Ascending aorta (tissue), 2 donors: ENCODE measurements at places on chromosomes 12 and 14.

DNA sequence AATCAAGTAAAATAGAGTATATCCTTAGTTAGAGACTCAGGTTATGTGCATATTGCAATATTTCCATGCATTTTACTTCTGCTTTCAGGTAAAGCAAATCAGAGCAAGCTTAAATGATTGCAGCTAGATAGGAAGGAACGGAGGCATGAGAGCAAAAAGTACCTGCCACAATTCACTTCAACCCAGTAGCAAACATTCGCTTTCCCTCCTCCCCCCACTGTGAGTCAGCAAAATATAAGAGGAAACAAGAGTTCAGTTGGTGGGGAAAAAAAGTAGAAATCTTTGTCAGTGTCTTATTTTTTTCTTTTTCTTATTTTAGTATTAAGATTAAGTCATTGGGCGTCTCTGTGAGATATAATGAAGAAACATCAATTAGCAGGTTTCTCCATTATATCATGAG lies 475.4 kb downstream of the NPAS3 start:
- DNase-seq = no peak

GRCh38 chr14:45906257-45906656 lies 653.3 kb upstream of the MIS18BP1 start:
- DNase-seq = no peak

DNA sequence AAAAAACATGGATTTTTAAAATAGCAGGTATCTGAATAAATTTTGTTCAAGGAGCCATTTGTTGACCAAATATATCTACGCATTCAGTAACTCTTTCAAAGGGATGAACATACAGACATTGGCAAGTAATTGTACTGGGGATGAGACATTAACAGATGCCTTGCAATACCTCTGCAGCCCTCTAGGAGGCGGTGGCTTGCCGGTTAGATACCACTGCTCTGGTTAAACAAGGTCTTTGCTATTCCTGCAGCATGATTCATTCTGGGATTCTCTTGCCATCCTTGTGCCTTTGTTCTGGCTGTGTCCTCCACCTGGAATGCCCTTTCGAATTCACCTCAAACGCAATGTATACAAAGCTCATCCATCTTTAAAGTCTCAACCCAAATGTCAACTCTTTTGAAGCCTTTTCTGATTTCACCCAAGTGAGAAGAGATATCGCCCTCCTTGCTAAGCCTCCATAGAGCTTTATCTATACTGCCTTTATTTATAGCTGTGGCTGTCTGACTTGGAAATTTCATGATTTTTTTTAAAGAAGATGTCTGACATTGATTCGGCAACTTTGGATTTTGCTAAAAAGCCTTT lies 131.0 kb upstream of the SRRM4 start:
- DNase-seq = no peak

GRCh38 chr12:21985155-21985554 lies 43.9 kb upstream of the ABCC9 start:
- DNase-seq = no peak

DNA sequence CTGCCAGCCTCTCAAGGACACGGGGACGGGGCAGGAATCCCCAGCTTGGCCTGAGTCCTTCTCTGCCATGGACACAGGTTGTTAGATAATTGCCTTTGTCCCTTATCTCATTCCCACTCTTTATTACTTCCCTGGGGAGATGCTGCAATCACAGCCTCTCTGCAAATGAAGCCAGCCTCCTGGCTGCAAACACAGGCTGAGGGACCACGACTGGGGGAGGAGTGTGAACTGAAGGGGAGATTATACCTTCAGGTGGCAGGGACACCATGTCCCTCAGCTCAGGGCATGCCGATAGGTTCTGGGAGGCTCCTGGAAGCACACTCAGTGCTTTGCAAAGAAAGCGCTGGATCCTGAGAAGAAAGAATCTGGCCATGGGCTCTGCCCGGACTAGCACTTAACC lies 16.1 kb upstream of the CHGA start:
- no peak for DNase-seq

- DNase-seq = no peak
Measured at GRCh38 chr14:24258119-24258518, 4.9 kb downstream of the TGM1 start.

DNA sequence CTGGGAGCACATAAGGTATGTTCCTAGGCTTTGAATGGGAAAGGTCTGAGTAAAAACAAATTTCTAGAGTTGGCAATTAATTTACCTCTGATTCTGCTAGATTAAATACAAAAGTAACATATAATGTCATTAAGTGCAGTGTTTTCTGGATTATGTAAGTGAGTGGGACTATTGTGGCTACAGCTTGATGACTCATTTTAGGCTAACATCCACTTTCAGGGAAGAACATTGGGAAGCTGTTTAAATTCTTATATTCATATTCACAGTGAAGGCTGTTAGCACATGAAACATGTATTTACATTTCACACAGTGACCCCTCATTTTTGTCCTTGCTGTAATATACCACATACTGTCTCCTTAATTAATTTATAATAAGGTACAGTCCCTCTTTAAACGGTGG lies 13.2 kb upstream of the BMAL2 start:
- DNase-seq = no peak

- no peak for DNase-seq
Measured at GRCh38 chr12:68461645-68462044, 129.5 kb upstream of the MDM1 start.

GRCh38 chr12:111444314-111444924 lies 38.7 kb downstream of the SH2B3 start:
- no peak for DNase-seq

DNA sequence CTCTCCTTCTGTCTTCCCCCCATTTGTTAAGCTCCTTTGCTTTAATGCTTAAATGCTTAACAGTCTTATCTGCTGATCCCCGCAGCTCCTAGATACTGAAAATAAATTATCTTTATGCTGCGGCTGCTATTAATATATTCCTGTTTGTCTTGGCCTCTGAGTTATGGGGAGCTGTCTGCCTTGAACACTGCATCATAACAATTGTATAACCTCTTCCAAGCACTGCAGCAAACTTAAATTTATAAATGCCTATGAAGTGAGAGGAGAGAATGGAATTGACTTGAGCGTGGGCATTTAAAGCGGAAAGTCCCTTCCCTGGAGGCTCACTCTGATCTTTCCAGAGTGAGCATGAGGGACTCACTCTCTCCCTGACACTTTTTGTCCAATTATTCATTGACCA lies 23.1 kb upstream of the DCP1B start:
- DNase-seq = no peak

DNA sequence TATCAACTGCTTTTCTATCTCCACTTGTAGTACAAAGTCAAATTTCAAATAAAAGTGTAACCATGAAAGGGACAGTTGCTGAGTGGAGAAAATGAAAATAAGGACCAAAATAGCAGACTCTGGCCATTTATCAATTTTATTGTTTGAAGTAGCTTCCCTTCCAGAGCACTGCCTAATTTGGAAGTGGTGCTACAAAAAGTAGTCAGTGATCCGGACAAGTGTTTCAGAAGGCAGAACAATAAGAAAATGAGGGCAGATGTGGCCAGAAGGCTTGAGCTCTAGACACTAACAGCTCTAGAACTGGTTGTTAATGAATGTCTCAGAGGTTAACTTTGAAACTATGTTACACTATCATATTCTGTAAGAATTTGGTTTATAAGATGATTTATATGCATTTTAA lies 48.9 kb downstream of the ABCC9 start:
- no peak for DNase-seq

DNA sequence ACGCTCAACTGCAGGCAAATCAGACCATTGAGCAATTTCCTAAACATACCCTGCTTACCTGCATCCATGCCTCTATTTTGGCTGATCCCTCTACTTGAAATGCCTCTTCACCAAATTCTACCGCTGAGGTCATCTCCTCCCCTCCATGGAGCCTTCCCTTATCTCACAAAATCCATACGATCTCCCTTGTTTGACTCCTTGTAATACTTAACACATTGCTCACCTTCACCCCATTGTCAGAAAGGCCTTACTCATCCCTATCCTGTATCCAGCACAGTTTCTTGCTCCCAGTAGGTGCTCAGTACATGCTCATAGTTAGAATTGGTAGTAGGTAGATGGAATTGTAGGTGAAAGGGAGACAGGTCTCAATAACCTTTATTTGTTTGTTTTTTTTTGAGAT lies 5.4 kb downstream of the DDN start:
- no peak for DNase-seq

DNA sequence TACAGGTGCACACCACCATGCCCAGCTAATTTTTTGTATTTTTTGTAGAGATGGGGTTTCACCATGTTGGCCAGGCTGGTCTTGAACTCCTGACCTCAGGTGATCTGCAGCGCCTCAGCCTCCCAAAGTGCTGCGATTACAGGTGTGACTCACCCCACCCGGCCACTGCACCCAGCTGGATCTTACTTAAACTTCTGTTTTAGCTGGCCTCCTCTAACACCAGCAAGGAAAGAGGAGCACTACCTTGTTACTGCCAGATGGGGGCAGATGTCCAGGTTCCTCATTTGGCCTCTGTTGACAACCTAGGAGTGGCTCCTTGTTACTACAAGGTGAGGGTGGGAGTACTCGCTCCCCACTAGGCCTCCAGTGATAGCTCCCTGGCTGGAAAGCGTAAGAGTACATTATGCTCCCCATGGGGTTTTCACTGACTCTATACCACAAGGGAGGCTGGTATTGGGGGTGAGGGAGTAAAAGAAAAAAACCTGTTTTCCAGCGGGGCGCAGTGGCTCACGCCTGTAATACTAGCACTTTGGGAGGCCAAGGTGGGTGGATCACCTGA lies 13.2 kb upstream of the ARF6 start:
- no peak for DNase-seq

DNA sequence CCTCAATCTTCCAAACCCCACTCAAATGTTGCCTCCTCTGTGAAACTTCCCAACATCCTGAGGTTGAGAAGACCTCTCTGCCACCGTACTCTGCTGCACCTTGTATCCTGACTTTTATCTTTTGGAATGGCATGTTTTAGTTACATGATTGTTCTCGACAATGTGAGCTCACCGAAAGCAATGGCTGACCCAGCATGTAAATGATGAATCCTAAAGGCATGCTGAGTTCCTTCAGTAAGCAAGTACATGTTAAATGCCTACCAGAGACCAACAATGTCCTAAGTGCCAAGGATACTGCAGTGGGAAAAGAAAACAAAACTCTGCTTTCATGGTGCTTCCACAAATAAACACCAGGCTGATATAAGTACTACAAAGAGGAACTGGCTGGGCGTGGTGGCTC lies 13.7 kb downstream of the PPP1R13B start:
- no peak for DNase-seq

DNA sequence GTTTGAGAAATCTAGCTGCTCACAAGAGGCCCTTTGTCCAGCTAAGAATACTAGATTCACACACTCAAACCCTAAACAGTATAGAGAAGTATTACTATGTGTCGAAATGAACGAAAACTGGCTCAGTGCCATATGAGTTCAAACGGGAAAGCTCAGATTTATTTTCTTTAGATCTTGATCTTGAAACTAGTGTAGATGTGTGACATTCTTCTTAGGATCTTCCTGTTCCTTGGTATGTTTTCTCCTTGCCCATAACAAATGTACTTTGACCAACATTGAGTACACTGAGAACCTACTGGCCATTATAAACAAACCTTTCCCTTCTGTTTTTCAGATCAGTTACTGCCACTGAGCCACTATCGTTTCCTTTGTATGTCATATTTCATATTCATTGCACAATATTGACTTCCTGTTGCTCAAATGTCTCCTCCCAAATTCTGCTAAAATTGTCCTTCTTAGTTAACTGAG lies 21.3 kb downstream of the MYBPC1 start:
- DNase-seq = no peak
